Stimulated activated CD4-positive, alpha-beta T cell treated with anti-CD3 and anti-CD28 coated beads, Interleukin-4, amount 100 ng/mL, for 48 hours (primary cell): ENCODE measurements at places on chromosomes 6 and 20.
A peak's percentile ranks its signal among the peaks of the same experiment; 100 is the strongest.

DNA sequence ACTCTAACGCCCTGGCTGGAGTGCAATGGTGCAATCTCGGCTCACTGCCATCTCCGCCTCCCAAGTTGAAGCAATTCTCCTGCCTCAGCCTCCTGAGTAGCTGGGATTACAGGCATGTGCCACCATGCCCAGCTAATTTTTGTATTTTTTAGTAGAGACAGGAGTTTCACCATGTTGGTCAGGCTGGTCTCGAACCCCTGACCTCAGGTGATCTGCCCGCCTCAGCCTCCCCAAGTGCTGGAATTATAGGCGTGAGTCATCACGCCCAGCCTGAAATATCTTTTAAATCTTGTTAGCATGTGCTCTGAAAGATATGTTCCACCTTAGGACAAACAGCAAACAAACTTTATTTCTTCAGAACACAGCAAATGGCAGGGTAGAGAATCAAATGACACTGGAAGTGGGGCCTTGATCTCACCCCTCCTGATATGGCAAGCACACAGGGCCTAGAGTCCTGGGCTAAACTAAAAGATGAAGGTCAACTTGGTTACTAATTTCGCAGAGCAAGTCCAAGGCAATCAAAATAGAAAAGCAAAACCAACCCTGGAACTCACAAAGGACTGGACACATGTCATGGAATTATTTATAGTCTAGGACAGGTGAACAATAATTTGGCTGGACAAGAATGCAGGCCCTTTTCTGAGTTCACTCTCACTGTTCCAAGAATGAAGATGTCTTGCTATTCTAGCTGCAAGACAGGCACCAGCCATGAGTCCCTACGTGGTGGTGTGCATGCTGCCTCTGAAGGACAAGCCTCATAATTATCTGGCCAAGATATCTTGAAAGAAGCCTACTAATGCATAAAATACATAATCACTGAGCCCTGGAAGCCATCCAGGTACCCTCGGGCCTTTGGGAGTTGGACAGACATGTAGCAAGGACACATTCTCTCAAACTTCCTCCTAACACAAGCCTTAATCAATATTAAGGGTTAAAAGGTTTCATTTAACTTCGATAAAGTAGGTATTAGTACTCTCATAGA, 35.6 kb downstream of the B4GALT5 start:
- no peak for DNase-seq

GRCh38 chr6:85569323-85569722, 24.3 kb downstream of the SNX14 start:
- DNase-seq: no peak

DNA sequence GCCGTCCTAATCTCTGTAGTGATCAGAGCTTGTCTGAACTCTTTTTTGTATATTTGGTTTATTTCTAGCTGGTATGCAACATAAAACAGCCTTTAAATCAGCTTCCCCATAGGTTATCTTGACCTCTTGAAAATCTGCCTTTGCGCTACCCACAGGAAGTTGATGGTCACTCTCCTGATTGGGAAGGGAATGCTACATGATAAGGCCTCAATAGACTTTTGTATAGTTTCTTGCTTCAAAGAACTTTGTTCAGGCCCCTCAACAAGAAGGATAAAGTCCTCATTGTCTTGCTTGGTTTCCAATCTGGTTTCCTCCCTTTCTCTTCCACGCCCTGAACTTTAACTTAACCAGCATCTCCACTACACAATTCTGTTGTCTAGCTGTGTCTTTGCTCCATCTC, 95.4 kb upstream of the TENT5A start:
- DNase-seq: no peak

- DNase-seq: no peak
Observed at GRCh38 chr6:56677559-56677958, 34.9 kb upstream of the DST start.

GRCh38 chr6:36544228-36544627, 3.1 kb downstream of the STK38 start:
- no peak for DNase-seq

DNA sequence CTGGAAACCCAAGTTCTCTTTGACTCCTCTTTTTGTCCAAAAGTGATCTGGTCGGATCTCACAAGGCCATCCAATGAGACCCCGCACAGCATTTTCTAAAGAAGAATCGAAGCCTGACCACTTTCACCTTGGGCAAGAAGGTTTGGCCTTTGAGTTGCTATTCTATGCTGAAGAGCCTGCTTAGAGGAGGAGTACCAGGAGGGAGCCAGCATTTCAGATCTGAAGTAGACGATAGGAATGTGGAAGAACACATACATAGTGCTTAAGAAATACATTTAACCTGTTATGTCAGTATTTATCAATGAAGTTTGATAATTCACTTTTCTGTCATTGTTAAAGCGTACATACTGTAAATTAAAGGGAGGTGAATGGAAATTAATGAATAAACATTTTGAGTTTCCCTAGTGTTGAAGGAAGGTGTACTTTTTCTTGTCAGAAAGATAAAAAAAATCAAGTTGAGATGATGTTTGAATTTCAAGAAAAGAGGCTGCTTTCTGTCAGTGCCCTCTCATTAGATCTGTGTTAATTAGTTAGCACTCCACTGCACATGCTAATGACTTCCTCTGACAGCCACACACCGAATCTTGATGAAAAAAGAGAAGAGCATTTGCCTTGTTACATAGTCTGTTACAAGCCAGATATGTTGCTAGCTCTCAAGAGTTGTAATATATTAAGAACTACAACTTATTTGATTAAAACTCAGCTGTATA, 10.9 kb upstream of the TDRD6 start:
- DNase-seq: no peak

GRCh38 chr6:133435065-133435728, 194.0 kb downstream of the EYA4 start:
- no peak for DNase-seq

DNA sequence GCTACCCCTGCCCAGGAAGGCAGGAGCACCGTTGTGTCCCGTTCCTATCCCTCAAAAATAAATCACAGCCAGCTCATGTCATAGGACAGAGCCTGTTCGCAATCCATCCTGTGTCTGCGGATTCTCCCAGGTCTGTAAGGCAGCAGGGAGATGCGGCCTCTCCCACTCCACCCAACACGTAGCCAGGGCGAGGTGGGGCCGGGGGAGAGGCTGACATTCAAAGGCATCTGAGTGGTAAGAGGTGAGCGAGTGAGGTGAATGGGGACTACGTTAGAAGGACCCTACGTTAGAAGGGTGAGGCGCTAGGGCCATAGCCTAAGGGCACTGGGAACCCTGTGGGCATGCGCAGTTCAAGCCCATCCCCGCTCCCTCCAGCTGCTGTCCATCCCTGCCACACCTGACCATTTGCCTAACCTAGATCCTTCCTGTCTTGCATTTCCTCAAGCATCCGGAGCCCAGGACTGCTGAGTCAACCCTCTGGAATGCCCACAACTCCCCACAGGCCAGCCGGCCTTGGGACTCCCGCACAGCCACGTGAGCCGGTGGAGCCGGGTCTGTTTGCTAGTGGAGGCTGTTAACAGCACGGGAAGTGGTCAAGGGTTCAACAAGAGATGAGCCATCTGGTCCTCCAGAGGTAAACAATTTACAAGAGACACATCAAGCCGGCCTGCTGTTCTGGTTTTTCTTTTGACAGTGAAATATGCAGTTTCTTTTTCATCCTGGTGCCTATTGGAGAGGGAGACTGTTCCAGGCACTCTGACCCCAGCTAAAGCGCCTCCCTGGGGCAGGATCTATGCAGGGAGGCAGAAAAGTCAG, 45.9 kb downstream of the RIPOR3 start:
- DNase-seq: no peak

GRCh38 chr6:123668965-123669591, 32.3 kb upstream of the TRDN start:
- no peak for DNase-seq

DNA sequence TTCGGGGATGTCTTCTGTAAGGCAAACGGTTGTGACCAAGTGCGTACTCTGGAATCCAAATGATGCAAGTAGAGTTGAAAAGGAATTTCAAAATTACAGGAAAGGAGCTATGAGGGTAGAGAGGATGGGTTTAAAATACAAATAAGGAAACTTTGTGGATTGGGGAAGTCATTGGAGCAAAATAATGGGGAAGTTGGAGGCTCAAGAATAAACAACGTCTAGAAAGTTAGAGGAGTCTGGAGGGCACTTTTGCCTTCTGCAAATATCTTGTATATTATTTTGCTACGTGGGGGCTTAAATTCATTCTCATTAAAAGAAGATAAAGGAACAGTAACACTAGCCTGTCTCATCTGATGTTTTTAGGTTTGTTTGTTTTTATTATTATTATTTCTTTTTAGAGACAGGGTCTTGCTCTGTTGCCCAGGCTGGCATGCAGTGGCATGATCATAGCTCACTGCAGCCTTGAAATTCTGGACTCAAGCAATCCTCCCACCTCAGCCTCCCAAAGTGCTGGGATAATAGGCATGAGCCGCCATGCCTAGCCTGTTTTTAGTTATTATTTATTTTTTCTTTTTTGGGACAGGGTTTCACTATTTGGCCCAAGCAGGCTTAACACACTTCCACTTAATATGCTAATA, 55.0 kb upstream of the TNFAIP3 start:
- no peak for DNase-seq

DNA sequence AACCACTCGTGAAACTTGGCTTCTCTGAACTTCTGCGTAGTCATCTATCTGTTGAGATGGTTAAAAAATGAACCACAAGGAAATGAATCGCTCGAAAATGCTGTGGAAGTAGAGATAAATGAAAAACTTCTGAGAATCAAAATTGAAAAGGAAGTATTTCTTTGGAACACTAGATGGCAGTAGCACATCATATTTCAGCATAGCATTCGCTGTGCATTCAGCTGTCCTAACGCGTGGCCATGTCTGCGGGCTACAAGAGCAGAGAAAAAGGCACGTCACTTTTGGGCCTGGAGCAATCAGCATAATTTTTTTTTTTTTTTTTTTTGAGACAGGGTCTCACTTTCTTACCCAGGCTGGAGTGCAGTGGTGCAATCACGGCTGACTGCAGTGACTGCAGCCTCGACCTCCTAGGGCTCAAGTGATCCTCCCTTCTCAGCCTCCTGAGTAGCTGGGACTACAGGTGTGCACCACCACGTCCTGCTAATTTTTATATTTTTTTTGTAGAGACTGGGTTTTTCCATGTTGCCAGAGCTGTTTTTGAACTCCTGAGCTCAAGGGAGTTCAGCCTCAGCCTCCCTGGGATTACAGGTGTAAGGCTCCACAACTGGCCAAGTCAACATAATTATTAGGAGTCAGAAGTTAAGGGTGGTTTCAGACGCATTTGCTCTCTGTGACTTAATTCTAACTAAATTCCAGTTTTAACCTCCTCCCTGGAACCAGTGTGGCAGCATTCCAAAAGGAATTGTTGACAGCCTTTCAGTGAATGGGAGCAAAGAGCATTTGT, 8.8 kb upstream of the PERP start:
- DNase-seq: peak; percentile 22

GRCh38 chr6:81362246-81362645, 390.2 kb downstream of the TENT5A start:
- DNase-seq: no peak

GRCh38 chr6:149140137-149140909, 177.2 kb upstream of the TAB2 start:
- DNase-seq: peak; percentile 63

DNA sequence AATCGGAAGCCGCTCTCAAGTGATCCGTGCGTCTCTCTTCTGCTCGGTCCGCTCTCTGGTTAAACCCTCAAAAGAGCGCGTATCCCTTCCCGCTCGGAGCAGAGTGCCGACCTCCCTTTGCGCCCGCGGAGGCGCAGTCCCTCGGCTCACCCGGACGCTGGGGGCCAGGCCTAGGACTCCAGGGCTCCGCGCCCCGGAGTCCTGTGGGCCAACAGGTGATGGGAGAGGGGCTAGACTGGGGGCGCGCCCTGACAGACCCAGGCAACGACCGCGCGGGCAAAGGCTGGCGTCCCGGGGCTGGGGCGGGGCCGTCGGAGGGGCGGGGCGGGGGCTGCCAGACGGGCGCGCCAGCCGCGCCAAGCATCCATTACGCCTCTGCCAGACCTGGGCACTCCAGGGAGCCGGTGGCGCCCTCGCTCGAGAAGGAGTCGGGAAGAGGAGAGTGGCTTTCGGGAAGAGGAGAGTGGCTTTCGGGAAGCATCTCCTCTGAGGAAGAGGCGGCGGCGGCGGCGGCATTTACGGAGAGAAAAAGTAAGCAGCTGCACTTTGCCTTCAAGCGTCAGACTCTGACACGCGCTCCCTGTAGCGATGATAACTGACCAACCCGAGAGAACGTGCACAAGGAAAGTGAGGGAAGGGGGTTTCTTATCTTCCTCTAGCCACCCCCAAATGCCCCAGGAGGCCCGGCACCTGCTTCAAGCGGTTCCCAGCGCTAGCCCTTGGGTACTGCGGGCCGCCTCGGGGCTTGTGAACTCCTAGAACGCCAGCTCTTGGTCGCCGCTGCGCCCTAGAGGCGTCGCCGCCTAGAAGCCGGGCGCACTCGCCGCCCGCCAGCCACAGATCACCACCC, 2.6 kb downstream of the EPHA7 start:
- no peak for DNase-seq

- DNase-seq: no peak
Observed at GRCh38 chr6:108723594-108723993, 124.6 kb upstream of the ARMC2 start.
